ENCODE measurements at places on chromosomes 7 and 10.

GRCh38 chr10:78655979-78656378, 412.8 kb upstream of the ZMIZ1 start:
- no peak for DNase-seq

GRCh38 chr7:137946011-137946410, 55.9 kb downstream of the CREB3L2 start:
- no peak for DNase-seq

- no peak for DNase-seq
Observed at GRCh38 chr7:105027176-105027853, 13.3 kb downstream of the KMT2E start.

DNA sequence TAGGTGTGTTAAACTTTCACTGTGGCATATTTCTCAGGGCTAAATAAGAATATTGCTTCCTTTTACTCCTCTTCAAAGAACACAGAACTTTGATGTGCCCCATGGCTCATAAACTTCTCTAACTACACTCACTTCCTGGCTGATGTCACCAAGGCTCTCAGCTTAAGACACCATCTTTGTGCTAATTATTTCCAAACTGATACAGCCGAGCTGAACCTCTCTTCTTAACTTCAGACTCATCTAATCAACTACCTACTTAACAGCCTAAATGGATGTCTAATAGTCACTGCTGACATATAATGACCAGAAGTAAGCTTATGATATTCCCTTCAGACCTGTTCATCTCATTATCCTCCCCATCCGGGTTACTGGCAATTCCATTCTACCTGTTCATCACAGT, 3.6 kb downstream of the C10orf67 start:
- no peak for DNase-seq

DNA sequence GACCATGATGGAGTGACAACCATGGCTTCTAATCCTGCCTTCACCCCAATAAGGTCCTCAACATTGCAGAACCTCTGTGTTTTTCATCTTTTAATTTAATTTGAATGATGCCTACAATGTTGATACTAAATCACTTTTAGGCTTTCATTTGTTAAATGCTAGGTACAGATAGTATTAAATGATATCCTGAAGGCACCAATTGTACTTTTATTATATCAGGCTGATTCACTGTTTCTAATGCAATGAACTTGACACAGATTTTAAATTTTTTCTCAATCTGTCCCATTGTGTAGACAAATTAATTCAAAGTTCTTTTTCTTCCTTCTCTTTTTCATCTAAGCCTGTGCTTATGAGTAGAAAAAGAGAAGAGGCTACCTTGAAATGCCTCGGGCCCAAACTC, 5.2 kb downstream of the EPDR1 start:
- no peak for DNase-seq

DNA sequence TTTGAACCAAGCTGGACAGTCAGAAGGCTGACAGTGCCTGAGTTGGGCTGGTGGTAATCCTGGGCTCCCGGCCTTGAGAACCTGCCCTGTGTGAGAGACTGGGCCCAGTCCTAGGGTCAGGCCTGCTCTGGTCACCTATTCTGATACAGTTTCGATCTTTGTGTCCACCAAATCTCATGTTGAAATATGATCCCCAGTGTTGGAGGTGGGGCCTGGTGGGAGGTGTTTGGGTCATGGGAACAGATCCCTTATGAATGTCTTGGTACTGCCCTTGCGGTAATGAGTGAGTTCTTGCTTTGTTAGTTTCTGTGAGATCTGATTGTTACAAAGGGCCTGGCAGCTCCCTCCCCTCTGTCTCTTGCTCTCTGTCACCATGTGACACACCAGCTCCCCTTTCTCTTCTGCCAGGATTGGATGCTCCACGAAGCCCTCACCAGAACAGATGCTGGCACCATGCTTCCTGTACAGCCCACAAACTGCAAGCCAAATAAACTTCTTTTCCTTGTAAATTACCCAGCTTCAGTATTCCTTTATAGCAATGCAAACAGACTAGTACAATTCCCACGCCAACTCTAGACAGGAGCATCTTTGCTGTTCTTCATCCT, 111.8 kb upstream of the ZNF438 start:
- no peak for DNase-seq

DNA sequence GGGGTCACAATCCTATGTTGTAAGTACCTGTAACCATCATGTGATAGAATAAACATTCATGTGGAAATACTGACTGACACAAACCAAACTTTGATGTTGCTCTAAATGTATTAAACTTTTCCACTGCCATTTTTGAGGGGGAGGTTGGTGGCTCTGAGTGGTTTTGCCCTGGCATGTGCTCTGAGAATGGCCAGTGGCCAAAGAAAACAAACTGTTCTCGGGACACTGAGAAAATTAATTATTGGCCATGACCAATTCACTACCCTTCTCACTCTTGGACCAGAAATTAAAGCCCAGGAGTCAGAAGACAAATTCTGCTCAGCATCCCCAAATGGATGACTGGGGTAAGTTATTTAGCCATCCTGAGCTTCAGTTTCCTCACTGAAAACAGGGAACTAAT, 195.9 kb downstream of the XPNPEP1 start:
- no peak for DNase-seq

DNA sequence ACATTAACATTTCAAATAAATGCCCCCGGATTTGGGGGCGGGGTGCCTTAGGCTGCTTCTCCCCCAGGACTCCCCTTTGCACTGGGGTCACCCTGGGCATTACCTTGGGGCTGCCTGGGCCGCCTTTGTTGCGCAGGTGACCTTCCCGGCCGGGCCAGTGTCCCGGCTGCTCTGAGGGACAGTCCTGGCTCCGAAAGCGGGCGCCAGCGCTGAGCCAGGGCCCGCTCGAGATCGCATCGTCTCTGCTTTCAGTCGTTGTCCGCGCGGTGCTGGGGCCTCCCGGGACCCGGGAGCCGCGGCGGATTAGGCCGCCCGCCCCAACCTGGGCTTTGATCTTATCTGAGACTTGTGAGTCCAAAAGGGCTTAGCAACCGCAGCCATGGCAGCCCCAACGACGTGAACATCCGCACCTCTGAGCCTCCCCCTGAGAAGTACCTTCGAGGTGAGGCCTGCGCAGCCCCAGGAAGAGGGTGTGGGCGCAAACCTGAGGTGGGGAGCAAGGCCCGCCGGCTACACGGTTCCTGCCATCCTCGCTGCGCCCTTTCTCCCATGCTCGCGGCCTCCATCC, 14.8 kb upstream of the WAPL start:
- DNase-seq, result no peak

- DNase-seq, result no peak
Observed at GRCh38 chr10:100907773-100908363, 4.9 kb upstream of the SLF2 start.

DNA sequence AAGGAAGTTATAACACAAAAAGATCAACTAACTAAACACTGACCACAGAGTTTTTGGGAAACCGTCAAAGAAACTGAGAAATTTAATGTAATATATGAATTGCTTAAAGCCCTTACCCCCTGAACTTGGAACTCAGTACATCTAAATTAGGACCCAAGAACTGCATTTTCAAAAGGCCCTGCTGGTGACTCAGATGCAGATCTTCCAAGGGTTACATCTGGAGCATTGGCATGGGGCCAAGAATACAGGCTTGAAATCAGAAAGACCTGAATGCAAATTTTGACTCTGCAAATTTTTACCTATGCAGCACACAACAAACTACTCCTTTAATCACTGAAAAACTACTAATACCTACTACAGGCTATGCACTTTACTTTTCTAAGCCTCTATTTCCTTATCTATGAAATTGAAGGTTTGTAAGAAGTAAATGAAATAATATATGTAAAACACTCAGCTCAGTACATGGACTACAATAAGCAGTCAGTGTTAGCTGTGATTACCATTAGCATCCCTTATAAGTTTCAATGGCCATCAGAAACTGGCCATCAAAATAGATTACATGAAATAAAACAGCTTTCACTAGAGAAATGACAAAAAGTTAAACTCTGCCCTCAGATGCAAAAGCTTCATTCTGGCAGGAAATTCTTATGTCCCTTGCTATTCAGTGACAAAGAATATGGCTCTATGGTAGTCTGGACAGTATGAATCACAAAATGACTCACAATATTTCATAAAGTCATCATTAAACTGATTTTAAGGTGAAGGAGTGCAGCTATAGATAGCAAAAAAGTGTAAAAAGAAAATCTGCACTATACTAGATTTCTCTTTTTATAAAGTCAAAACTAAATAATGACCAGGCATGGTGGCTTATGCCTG, 43.6 kb downstream of the NSUN6 start:
- DNase-seq, result no peak

DNA sequence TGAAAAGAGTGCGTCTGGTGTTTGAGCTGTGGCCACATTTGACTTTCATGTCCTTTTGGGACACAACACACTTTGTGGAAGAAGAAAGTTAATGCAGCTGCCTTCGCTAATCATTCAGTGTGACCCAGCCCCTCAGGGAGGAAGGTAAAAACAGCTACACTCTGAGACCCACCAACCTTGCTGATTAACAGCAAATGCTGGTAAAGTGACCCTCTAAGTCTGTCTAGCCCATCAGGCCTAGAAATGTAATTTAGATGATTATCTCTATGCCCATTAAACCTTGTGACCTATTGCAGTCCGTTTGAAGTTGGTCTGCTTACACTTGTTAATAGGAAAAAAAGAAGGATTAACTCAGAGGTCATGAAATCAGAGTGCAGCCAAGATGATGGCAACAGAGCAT, 161.9 kb upstream of the WNT16 start:
- no peak for DNase-seq

DNA sequence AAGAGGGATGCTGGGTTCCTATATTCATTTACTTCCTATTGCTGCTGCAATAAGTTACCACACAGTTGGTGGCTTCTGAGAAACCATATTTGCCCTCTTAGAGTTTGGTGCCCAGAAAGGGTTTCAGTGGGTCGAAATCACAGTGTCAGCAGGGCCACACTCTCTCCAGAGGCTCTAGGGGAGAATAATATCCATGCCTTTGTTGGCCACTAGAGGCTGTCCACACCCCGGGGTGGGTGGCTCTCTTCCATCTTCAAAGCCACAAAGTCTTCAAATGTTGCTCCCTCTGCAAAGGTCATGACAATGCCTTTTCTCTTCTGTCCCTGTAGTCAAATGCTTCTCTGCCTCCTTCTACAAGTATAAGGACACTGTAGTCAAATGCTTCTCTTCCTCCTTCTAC, 989.4 kb downstream of the CCSER2 start:
- no peak for DNase-seq

DNA sequence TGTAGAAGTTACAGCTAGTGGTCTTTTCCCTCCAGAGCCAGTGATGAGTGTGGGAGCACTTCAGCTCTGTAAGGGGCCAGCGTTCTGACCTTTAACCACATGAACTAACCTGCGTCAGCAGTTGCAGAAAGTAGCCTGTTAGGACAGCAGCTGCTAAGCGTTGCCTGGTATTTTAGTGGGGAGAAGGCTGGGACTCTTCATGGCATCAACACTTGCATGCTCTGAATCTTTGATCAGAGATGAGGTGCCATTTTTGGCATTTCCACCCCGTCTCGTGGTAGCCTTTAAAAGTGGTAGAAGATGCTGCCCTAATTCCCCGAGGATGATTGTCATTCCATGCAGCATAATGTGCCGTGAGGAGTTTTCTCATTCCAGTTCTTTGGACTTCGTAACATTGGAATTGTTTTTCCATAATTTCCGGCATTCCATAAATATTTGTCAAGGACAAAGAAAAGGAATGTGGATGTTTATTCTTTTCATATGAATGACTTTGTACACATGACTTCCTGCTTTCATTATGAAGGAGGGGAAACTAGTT, 92.2 kb downstream of the AVL9 start:
- no peak for DNase-seq

DNA sequence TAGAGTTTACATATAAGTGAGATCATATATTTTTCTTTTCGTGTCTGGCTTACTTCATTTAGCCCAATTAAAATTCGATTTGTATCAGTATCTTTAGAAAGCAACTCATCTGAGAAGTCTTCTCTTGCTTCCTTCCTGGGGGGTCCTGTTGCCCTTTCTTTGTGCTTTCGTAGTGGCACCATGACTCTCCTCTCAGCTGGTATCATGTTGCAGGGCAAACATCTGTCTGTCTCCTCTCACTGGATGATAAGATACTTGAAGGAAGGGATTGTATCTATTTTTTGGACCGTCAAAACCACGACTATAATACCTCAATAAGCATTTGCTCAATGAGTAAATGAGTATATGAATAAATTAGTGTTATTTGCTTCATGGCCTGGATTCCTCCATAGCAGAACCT, 382.5 kb upstream of the SORCS1 start:
- no peak for DNase-seq

DNA sequence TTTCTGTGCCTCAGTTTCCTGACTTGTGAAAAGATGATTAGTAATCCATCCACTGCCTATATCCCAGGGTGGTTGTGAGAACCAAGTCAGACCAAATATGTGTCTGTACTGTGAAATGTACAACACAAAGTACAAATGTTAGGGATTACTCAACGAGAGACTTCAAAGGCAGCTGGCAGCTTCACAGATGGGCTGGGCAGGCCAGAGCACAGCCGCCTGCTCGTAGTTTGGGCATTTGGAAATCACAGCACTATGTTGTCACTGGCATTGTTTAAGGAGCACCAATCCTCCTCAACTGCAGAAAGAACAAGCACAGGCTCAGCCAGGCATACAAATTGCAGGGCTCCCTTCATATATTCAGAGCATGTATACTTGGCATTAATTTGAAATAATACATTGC, 64.5 kb upstream of the C10orf90 start:
- no peak for DNase-seq

DNA sequence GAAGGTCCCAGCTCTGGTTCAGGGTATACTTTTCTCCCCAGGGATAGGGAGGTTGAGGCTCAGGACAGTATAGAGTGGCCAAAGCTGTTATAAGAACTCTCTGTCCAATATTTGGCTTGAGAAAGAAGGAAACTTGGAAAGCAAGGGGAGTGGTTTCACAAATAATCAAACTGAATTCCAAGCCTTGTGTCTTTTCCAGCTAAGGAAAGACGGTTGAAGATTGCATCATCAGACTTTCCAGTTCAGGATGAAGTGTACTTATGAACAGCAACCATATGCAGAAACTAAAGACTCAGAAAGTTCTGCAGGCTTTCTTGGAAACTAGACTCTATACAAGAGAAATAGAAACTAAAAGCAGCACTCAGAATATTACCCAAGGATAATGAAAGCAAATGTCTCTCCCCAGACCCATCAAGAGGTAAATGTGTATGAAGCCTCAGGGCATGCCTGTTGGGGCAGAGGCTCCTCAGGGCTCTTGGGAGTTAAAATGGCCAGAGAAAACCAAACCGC, 46.4 kb downstream of the RAMP3 start:
- no peak for DNase-seq

DNA sequence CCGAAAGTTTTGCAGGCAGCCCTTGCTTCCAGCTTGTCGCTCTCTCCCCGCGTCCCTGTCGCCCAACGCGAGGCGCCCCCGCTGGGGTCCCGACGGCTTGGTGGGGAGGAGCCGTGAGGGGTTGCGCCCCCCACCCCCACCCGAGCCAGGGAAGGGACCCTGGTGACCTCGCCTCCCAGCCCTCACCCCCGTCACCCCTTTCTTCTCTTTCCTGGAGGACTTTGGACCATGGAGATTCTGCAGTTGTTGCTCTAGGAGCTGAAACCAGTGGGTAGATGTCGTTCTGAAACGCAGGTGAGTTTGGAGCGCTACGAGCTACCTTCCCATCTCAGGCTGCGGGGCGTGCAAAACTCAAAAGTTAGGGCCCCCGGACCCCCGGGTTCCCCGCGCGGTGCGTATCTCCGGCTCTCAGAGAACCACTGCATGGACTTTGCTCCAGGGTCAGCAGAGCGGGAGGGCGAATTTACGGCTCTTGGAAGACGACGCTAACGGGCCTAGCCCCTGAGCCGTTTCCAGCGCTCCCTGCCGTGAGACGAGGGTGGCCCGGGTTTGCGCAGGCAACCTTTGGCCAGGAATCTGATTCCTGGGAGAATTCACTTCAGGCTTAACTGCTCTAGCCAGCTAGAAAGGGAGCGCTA, 684 bp upstream of the ATXN7L1 start:
- no peak for DNase-seq

GRCh38 chr7:12064586-12065127, 146.4 kb upstream of the TMEM106B start:
- no peak for DNase-seq

All from NCI-H1048 (cell line).